ENCODE measurements at places on chromosomes 1 and 21.

GRCh38 chr1:7220007-7220406 lies 434.8 kb downstream of the CAMTA1 start:
- no peak for DNase-seq

DNA sequence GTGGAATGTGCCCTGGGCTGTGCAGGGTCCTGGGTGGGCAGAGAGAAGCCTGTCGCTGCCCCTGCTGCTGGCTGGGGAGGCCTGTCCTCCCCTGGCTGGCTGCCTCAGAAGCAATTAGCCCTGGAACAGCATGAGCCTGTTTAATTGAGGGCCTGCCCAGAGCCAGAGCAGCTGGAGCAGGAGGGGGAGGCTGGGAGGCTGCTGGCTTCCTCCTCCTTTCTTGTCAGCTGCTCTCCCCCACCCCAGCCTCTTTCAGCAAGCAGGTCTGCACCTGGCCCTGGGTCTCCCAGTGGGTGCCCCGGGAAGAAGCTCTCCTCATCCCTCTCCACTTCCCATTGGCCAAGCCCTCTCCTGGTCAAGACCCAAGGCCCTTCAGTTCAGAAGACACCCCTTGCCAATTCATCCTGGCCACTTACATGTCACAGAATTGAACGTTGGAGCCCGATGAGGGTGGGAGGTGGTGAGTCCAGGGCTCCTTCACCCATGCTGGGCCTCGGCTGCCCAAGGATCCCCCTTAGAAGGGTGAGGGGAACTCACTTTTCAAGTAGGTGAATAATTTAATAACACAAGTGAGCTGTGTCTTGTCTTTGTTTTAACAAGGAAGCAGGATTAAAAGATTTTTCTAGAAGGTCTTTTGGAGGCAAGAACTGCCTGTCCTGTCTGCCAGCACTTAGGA lies 13.2 kb downstream of the AMPD2 start:
- DNase-seq = no peak

DNA sequence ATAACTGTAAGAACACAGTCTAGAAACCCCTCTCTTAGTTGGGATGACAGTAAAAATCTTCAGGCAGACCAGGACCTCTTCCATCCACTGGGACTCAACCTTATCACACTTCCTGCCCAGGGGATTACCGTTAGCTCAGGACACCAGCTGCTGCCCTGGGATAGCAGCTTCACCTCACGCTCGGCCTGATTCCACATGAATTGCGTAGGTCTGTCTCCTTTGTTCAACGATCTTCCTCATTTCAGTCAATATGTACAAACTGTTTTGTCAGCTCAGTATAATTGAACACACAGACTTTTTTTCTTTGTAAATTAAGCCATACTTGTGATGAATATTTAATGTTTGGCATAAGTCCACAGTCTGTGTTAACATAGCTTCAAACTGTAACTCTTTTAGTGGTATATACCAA lies 290.4 kb downstream of the GRIK1 start:
- DNase-seq = no peak

DNA sequence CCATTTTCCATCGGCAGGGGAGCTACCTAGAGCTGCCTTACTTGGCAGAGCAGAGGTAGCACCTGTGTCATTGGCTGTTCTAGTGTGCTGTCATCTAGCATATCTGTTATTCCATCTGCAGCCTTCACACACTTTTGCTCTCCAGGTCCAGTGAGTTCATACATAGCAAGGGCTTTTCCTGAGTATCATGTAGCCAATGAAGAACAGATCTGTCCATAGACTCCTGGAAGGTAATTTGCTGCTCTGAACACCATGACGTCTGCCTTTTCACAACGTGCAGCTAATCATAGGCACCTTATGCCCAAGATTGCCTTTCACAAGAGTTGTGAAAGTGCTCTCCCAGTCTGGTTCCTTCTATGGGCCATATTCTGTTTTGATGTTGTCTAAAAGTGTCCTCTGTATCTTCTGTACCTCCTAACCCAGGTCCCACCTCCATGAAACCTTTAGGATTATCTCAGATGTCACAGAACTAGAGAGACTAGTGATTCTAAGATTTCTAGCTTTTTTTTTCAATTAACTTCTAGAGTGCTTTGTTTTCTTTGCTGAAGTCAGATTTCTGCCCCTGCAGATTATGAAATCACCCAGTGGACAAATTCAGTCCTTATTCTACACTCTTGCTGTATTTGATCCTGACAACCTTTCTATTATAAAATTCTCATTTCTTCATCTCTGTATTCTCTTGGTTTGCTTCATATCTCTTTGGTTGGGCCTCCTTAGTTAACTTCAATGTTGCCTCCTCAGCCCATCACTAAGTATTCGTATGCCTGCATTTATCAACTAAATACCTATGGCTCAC lies 134.8 kb downstream of the PBX1 start:
- DNase-seq = no peak

DNA sequence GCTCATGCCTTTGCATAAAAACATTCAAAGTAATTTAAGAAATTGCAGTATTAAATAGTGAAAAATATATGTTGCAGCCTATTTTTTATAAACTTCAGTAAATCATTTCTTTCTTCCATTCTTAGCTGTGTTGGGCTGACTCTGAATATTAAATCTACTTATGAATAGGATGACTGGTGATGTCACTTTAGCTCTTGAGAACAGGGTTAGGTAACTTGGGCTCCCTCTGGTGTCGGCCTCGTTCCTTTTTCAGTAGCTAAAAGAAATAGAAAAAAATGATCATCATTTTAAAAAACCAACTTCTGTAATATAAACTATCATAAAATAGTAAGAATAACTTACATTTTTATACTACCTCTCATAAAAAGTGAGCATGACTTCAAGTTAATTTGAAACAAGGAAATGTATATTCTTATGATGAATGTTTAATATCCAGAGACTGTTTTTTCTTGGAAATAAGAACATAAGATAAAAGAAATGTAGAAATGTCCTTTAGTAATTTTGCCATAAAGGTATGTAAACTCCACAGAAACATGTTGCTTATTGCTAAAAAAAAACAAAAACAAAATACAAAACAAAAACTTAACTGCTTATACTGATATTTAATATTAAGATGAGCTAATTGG lies 26.8 kb upstream of the NCAM2 start:
- DNase-seq = peak; percentile 29

GRCh38 chr1:26932531-26932930 lies 11.0 kb downstream of the NUDC start:
- DNase-seq = no peak

GRCh38 chr1:43548285-43549271 lies 17.9 kb downstream of the PTPRF start:
- no peak for DNase-seq

GRCh38 chr1:211879475-211879874 lies 48.9 kb upstream of the LPGAT1 start:
- DNase-seq = no peak

- DNase-seq = no peak
These were observed 1.3 kb downstream of the GORAB start for GRCh38 chr1:170533298-170533697.

- DNase-seq = no peak
These were observed 1.5 kb downstream of the MED8 start for GRCh38 chr1:43387976-43388599.

DNA sequence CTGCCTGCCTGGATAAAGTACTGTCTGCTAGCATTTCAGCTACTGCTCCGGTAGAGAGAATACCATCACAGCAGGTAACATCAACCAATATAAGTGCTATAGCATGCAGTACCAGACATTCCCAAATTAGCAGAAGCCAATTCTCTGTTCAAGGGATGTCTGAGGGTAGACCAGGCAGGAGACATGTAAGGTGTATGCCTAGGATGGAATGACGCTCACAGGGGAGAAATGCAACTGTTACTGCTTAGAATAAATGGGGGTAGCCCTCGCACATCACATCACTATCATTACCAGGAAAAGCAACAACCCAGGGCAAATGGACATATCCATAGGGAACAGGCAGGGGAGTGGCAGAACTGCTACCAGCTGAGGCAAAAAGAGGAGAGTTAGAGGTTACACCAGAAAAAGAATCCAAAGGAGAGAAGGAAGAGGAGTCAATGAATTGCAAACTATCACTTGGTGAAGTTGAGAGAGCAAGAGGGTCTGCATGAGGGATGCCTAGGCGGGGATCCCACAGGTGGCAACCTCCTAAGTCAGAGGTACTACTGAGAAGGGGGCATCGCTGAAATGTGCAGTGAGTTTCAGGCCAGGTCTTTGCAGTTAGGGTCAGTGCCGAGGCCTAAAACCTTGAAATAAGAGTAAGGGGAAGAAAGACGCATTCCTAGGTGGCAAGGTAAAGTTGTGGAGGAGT lies 1.1 kb downstream of the UBE2Q1 start:
- no peak for DNase-seq

DNA sequence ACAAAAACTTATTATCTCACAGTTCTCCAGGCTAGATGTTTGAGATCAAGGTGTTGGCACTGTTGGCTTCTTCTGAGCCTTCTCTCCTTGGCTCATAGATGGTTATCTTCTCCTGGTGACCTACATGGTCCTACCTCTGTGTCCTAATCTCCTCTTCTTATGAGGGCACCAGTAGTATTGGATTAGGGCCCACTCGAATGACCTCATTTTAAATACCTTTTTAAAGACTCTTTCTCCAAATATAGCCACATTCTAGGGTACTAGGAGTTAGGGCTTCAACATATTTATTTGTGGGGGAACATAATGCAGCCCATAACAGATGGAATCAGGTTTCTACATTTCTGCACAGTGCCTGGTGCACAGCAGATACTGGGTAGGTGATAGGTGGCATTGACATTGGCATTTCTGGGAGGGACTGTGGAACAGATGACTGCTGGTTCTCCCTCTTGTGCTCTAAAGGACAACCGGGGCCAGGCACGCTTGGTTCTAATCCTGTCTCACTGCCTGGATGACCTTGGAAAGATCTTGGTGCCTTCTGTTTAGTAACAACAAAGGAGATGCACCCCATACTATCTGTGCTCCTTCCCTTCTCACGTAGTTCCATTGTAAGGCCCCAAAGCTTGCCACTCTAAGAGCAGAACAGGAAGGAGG lies 140.3 kb downstream of the PLPP3 start:
- no peak for DNase-seq

DNA sequence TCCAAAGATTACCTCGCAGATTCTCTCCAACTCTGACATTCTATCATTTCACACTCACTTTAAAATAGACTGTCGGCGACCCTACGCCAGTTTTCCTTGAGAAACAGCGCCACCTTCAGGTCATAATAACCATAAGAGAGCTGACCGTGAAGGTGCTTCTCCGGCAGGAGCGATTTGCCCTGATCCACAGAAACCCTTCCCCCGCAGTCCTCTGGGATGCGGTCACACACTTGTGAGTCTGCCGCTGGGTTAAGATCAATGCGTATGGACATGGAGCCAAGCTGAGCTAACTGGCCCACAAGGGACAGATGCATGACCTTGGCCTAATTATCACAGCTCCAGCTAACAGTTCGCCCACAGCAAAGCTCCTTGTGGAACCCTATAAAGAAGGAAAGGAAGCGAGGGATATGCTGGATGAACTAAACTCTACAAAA lies 32.8 kb upstream of the IFNAR2 start:
- DNase-seq = peak; percentile 58

GRCh38 chr1:209621741-209622655 lies 30.2 kb downstream of the LAMB3 start:
- DNase-seq = no peak

DNA sequence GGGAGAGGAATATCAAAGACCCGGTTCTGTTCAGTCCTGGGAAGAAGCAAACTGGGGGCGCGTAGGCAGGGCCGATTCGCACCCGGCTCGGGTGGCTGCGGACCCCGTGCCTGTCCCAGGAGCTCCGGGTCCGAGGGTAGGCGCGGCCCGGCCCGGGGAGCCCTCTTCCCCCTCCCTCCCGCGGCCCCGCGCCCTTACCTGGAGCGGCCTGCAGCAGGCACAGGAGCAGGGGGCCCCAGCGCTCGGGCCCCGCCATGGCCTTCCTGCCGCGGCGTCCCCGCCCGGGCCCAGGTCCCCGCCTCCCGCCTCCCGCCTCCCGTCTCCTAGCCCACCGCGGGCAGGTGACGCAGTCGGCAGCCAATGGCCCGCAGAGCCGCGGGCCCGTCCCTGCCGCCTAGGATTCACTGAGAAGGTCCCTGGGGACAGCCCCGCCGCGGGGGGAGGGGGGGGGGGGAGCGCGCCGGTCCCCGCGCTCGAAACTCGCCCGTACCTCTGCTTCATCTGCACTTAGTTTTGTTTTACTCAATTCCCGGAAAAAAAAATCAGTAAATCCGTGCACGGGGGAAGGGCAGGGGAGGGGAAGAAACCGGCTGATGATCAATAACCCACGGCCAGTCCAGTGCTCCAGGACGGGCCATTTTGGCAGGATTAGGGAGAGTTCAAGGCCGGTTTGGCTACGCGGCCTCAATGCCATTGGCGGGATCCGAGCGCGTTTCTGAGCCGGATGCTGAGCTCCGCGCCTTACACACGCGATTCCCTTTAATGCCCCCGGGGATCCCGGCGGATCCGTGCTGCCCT lies at the start of gene IFNLR1:
IFNLR1 (minus strand) TSS at position 297 of the 798 bp plus-strand sequence; CDS start at position 256, 41 bp downstream.
- DNase-seq = peak; percentile 85

DNA sequence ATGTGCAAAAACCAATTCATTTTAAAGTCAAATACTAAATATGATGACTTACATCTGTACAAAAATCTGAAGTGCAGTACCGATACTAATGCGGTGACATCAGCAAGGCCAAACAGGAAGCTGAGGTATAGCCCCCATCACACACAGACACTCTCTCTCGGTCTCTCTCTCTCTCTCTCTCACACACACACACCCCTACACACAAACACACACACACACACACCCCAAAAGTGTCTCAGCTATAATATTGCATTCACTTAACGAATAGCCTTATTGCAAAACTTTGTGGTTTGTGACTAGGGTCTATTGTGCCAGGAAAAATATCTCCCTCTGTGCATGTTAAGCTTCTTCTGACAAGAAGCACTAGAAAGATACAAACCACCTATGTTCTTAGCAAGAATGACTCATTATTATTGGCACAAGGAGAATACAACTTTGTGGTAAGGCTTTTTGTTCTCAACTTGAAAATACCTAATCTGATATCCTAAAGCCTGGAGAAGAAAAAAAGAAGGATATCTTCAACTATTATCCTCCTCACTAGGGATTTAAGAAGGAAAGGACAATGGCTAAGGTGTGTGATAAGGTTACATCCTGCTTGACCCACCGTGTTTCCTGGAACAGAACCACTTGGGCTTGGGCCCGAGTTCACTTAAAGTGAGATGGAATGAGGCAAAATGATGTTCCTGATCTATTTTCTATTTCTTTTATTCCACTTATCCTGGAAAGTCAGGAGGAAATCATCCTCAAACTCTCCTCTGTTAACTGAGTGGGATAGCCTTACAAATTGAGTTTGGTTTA lies 107.1 kb downstream of the NIBAN1 start:
- DNase-seq = peak; percentile 39

DNA sequence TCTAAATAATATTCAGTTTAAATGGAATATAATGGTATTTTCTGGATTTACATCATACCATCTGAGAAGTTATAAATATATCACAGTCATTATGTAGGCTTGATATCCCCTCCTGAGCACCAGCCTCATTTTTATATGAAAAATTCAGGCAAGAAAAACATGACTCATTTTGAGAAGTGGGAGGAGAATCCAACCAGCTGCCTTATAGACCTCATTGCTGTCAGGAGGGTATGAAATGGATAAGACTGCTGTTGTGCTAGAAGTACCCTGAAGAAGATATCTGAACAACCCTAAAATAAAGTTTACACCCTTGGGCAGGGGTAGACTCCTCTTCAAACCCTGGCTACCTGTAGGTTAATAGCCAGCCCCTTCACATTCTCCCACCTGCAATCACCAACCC lies 8.8 kb downstream of the GIPC2 start:
- no peak for DNase-seq
